ENCODE measurements at places on chromosomes 11 and 22.
A peak's percentile ranks its signal among the peaks of the same experiment; 100 is the strongest.

DNA sequence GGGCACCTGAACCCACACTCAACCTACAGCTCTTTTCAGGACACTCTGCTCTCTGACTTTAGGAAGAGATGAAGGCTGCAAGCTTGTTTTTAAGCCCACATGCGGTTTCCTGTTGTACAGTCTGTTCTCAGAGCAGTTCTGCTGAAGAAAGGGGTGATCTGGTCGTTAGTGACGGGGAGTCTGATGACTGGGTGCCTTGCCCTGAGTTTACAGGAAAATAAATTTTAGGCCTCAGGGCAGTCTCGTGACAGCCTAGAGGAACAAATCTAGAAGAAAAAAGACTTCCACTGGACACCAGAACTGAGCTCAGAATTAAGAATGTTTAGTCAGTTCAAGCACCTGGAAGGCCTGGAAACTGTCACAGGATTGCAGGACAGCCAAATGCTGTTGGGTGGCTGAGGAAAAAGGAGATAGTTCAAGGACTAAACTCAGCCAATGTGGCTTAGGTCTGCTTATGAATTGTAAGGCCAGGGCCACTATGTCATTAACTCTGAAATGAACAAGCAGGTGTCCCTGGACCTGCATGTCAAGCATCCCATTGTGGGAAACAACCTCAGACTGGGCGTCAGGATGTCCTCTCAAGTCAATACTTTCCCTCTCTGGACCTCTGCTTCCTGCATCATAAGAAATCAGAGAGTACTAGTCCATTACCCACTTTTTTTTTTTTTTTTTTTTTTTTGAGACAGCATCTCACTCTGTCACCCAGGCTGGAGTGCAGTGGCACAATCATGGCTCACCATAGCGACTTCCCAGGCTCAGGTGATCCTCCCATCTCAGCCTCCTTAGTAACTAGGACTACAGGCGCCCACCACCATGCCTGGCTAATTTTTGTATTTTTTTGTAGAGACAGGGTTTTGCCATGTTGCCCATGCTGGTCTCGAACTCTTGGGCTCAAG, 5.7 kb downstream of the PIK3IP1 start:
- no peak for DNase-seq

DNA sequence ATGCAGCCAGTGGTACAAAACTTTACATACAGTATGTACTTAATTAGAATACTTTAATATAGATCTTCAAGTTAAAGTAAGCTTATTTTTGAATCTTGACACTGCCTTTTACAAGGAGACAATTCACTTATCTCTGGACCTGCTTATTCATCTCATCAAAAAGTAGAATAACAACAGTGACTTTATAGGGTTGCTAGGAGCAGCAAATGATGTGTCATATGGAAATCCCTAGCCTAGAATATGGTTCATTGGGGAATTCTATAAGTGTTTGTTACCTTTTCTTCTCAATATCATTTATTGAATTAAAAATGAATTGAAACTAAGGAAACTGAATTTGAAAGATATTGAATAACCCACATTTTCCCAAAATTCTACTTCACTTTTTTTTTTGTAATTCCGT, 45.0 kb upstream of the FIBIN start:
- DNase-seq: no peak

- DNase-seq: no peak
These were observed 3.2 kb upstream of the TBX1 start for GRCh38 chr22:19757140-19757984.

GRCh38 chr11:68038718-68039525, at the start of gene TCIRG1:
TCIRG1 (plus strand) TSS chr11:68039025; CDS start chr11:68041272, 2,247 bp downstream.
- peak; percentile 51 for DNase-seq

DNA sequence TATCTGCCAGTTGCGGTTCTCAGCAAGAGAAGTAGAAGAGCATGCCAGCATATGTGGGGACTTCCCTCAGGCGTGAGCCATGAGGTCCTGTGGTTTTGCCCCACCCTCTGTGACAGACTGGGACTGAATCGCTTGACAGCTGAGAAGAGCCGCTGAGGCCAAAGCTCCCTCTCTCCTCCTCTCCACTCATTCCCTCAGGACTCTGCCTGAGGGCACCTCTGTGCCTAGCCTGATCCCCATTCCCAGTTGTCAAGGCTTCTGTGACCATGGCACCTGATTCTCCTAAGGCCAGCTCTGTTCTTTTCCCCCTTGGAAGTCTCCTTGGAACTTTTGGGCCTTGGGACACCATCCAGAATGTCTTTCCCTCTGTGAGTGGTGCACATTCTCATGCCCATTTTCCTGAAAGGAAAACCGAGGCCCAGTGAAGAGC, 27.0 kb downstream of the ART5 start:
- peak; percentile 24 for DNase-seq

GRCh38 chr11:64647019-64647779, 56.2 kb downstream of the SLC22A12 start:
- no peak for DNase-seq

DNA sequence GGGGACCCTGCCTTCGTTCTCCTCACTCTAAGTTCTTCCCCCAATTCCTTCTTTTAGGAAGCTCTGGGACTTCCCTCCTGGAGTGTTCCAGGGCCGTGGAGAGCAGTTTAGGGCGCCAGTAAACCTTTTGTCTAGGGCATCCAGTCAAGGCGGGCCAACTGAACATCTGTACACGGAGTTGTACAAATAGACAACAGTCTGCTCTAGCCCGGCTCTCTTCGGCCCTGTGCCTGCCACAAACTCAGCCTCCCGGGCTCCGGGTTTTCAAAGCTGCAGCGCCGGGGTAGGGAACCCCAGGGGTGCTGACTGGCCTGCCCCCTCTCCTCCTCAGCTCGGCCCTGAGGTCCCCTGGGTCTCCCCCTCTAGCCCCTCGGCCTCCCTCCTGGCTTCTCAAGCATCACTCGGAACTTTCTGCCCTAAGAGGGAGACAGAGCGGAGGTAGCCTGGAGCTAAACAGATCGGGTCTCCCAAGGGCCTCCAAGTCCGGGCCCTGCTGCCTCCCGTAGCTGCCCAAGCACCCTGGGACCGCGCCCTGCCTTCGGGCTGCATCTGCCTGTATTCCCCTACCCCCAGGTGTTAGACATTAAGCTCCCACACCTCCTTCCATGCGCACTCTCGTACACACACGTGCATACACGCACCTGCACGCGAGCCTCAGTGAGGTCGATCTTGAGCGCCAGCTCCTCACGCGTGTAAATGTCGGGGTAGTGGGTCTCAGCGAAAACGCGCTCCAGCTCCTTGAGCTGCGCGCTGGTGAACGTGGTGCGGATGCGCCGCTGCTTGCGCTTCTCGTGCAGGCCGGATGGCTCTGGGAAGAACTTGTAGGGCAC, 3.3 kb downstream of the PHOX2A start:
- DNase-seq: no peak

DNA sequence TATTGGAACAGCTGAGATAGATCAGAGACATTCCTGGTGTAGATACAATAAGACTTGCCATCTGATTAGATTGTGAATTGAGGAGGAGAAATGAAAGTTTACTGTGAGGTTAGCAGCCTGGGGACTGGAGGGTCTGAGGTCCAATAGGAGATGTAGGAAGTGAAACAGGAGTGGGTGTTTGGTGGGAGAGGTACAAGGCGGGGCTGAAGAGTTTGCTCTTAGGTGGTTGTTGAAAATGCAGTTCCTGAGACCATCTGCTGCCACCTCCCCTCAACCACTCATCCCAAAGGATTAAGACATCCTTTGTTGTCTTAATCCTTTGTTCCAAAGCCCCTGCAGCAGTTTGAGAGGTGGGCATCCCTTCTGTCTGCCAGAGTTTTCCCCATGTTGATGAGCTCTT, 14.8 kb downstream of the PIWIL4 start:
- DNase-seq: no peak
